ENCODE measurements at places on chromosomes 12 and 14.

GRCh38 chr14:105316968-105317510 is 2.5 kb downstream of the PACS2 start:
- no peak for DNase-seq

DNA sequence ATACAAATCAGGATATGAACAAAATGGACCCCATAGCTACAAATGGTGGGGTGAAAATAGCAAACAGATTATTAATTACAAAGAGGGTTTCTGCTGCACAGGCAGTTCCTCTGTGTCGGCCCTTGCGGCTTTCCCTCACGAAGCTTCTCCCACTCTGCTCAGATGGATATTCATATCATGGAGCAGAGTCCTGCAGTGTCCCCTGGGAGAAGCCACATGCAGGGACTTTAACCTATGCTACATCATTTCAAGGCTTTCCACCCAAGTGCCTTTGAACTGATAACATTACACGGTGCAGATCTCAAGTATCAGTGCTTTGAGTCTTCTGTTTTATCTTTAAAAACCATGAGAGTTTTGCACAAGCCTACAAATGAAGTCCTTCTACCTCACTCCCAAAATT is 229.1 kb downstream of the PPM1H start:
- DNase-seq: no peak

DNA sequence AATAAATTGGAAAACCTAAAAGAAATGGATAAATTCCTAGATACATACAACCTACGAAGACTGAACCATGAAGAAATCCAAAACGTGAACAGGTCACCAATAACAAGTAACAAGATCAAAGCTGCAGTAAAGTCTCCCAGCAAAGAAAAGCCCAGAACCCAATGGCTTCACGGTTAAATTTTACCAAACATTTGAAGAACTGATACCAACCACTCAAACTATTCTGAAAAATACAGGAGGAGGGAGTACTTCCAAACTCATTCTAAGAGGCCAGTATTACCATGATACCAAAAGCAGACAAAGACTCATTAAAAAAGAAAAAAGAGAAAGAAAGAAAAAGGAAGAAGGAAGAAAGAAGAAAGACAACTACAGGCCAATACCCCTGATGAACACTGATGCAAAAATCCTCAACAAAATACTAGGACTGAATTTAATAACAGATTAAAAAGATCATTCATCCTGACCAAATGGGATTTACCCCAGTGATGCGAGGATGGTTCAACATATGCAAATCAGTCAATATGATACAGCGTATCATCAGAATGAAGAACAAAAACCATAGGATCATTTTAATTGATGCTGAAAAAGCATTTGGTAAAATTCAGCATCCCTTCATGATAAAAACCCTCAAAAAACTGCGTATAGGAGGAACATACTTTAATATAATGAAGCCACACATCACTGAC is 26.9 kb upstream of the CCDC88C start:
- DNase-seq: no peak

DNA sequence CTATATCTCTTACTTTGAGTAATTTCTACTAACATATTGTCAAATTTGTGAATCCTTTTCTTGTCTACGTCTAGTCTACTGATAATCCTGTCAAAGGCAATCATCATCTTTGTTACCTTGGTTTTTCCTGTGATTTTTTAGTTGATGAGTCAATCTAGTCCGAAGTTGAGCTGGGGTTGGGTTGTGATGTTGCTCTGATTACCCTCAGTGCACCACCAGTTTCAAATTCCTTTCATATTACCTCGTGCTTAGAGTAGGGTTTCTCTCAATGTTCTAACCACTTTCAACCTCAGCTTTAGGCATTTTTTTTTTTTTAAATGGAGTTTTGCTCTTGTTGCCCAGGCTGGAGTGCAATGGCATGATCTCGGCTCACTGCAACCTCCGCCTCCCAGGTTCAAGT is 186.8 kb downstream of the BTG1 start:
- DNase-seq: no peak

GRCh38 chr14:91329486-91330014 is 85.0 kb upstream of the GPR68 start:
- DNase-seq: no peak

- no peak for DNase-seq
These were observed 2.3 kb downstream of the ST8SIA1 start for GRCh38 chr12:22332202-22332601.

DNA sequence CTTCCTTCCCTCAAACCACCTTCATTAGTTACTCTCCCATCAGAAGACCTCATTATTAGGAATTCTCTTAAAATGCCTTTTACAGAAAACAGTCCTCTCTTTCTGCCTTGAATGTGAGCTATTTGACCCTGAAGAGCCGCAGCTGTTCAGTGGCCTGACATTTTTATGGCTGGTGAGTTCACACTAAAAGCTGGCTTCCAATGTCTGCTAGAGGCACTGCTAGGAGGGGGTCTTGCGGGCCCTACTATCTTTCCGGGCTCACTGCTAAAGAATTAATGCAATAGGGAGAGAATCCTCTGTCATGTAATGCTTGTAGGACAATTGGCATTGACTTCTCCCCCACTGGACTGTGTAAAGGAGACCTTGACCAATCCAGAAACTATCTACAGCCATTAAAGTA is 87.7 kb downstream of the GPR135 start:
- DNase-seq: no peak

DNA sequence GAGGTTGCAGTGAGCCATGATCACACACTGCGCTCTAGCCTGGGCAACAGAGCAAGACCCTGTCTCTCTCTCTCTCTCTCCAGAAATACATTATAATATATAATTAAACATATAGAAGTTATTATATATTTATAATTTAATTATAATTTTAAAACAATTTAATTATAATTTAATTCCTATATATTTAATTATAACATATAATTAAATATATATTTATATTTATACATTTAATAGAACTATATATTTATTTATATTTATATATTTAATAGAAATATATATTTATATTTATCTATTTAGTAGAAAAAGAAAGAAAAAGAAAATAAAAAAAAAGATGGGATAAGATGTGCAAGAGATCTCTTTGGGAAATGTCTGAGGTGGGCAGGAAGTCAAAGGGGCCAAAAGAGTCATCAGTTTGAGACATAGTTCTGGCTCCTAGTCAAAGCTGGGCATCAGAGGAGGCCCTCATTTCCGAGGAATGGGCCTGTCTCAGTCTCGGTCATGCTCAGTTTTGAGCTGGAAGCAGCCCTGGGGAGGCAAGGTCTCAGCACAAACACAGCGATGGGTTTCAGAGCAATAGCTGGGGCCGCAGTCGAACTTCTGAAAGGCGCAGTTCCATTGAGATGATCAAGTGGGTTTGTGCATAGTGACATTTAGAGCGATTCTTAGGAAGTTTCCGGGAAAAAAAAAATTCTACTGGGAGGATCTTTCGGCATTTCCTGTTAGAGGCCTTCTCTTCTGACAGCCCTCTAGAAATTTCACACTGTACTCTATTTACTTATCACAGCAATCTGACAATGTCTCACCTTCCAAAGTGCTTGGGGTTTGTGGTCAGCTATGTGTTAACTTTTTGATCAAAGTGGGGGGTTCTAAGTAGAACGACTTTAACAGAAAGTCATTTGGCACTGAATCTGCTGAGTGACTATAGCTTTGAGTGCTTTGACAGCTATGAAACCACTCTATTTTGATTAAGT is 58.7 kb upstream of the GZMB start:
- peak; percentile 65 for DNase-seq

GRCh38 chr14:87494010-87494409 is 499.0 kb downstream of the GALC start:
- DNase-seq: no peak

DNA sequence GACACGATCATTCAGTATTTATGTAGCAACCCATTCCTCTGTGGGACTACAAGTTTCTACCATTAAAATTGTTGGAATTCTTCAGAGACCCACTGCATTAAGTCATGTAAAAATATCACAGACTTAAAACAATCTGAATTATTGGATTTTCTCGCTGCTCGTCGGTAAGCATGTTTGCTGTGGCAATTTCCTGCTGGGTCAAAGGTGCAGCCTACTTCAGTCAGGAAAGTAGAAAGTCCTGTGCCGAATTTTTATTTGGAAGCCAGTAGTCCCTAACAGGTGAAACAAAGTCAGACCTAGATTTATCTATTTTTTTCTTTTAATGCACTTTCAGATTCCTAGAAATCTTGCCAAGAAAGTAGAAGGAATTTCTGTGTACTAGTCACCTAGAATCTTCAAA is 110.4 kb upstream of the MYL2 start:
- no peak for DNase-seq

- DNase-seq: no peak
These were observed 11.1 kb downstream of the BAG5 start for GRCh38 chr14:103551338-103551762.

DNA sequence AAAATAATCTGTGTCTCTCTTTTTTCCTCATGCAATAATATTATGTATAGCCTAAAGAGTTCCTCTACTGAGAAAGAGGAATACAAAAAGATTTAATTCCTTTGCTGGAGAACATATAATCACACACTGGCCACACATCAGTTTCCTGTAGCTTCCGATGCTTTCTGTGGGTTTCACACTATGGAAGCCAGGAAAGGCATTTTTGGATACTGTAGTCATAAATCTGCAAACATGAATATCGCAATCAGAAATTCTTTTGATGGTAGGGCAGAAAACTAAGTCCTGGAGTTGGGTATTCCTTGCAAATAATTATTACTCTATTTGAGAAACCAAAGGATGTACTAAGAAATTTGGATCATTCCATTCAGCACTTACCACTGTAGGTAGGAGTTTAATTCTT is 260.0 kb downstream of the ACSS3 start:
- DNase-seq: no peak

GRCh38 chr12:96448300-96448699 is 41.1 kb upstream of the CFAP54 start:
- no peak for DNase-seq

GRCh38 chr14:92475451-92476187 is 38.0 kb upstream of the RIN3 start:
- DNase-seq: peak; percentile 35

- no peak for DNase-seq
These were observed 445.4 kb downstream of the SOX5 start for GRCh38 chr12:23504043-23504442.

DNA sequence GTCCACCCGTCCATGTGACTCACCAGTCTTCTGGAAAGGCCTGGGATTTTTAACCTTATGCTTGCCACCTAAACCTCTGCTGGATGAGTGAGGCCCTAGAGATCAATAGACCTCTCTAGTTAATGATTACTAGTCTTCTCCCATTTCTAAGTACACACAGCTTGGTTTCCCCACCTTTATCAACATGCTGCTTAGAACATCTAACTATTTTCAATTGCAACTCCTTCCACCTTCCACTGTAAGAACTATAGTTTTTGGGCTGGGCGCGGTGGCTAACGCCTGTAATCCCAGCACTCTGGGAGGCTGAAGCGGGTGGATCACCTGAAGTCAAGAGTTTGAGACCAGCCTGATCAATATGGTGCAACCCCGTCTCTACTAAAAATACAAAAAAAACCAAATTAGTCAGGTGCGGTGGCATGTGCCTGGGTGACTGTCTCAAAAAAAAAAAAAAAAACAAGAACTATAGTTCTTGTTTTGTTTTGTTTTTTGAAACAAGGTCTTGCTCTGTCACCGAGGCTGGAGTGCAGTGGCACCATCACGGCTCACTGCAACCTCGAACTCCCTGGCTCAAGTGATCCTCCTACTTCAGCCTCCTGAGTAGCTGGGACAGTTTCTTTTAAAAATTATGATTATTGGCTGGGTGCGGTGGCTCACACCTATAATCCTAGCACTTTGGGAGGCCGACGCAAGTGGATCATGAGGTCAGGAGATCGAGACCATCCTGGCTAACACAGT is 18.7 kb upstream of the MDM2 start:
- DNase-seq: no peak

DNA sequence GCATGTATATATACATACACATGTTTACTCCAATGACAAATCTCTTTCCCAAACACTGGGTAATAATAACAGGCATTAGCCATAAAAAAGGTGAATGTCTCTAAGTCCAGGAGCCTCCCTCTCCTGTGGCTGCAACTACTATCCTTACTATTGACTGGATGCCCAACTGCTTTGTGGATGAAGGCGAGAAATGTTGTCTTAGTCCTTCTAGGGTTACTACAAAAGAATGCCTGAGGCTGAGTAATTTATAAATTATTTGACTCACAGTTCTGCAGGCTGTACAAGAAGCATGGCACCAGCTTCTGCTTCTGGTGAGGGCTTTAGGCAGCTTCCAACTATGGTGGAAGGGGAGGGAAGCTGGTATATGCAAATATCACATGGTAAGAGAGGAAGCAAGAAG is 366.0 kb upstream of the DDHD1 start:
- DNase-seq: no peak

- DNase-seq: no peak
These were observed 269.9 kb upstream of the RGS6 start for GRCh38 chr14:71662291-71662790.

GRCh38 chr14:31336646-31337045 is 83.7 kb downstream of the HEATR5A start:
- DNase-seq: peak; percentile 75

GRCh38 chr12:103503546-103504480 is 8.0 kb upstream of the C12orf42 start:
- DNase-seq: peak; percentile 64

DNA sequence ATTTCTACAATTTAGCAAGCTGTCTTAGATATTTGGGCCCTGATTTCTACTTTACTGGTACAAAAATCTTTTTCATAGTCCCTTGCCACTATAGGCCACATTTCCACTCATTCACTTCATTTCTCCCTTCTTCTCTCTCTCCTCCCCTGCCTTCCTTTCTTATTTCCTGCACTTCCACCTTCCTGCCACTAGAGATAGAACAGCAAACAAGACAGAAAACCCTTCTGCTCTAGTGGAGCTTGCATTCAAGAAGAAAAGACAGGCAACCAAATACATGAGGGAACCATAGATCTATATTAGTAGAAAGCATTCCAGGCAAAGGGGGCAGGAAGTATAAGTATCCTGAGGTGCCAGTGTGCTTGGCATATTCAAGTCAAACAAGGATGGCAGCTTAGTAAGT is 623.5 kb downstream of the FLRT2 start:
- DNase-seq: peak; percentile 3

GRCh38 chr14:87679866-87680265 is 313.1 kb downstream of the GALC start:
- DNase-seq: no peak

- DNase-seq: no peak
These were observed 17.5 kb downstream of the TRHDE start for GRCh38 chr12:72289633-72290032.

DNA sequence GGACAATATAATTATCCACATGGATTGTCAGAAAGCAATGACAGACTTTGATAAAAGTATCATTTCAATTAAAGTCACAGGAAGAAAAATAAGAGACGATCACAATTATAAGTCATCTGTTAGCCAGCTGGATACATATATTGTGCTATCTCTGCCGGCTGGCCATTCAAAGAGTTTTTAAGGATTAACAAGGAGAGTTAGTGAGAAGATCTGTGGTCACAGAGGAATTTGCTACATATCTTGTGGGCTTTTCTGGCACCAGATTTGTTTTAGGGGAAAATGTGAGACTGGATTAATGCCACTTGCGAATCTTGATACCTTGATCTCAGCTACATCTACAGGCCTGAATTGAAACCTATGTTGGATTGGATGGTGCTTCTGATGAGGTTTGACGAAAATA is 90.9 kb upstream of the MANSC4 start:
- no peak for DNase-seq
